ENCODE measurements at places on chromosomes 13 and 19. TPM values are rescaled to one million over a fixed set of nuclear protein-coding genes. Genes with fewer than 3 reads are reported as not detected.

The MIR17HG gene
- total RNA-seq = 4.1 TPM

The ZNF560 gene
- not detected for total RNA-seq

The ZNF568 gene
- 4.9 TPM for total RNA-seq

- peak overlapping the region; percentile 71 for H3K4me3 ChIP-seq
- H3K36me3 ChIP-seq = peaks cover 52% of the 10 kb centered on the region
- H3K27ac ChIP-seq = no peak overlapping the region
Observed at GRCh38 chr13:41056826-41057711, 4.2 kb upstream of the WBP4 start.

- peaks cover 9% of the 10 kb centered on the region for H3K4me1 ChIP-seq
- no peak overlapping the region for H3K27ac ChIP-seq
- no peaks in the 10 kb centered on the region for H3K27me3 ChIP-seq
- no peak for DNase-seq
Observed at GRCh38 chr13:38628554-38628953, 58.3 kb upstream of the FREM2 start.

- no peaks in the 10 kb centered on the region for H3K4me1 ChIP-seq
- no peaks in the 10 kb centered on the region for H3K27me3 ChIP-seq
- no peak overlapping the region for H3K27ac ChIP-seq
Observed at GRCh38 chr13:99380921-99381645, 73.9 kb upstream of the GPR183 start.

GRCh38 chr19:51398096-51398704 is 7.8 kb upstream of the C19orf84 start:
- peaks cover 16% of the 10 kb centered on the region for H3K36me3 ChIP-seq
- H3K4me1 ChIP-seq = peaks cover 10% of the 10 kb centered on the region
- H3K27ac ChIP-seq = no peak overlapping the region
- no peaks in the 10 kb centered on the region for H3K27me3 ChIP-seq

- peaks cover 10% of the 10 kb centered on the region for H3K36me3 ChIP-seq
- no peak overlapping the region for H3K4me3 ChIP-seq
- DNase-seq = no peak
- no peaks in the 10 kb centered on the region for H3K4me1 ChIP-seq
Observed at GRCh38 chr19:11450570-11451326, 15.3 kb downstream of the PRKCSH start.

DNA sequence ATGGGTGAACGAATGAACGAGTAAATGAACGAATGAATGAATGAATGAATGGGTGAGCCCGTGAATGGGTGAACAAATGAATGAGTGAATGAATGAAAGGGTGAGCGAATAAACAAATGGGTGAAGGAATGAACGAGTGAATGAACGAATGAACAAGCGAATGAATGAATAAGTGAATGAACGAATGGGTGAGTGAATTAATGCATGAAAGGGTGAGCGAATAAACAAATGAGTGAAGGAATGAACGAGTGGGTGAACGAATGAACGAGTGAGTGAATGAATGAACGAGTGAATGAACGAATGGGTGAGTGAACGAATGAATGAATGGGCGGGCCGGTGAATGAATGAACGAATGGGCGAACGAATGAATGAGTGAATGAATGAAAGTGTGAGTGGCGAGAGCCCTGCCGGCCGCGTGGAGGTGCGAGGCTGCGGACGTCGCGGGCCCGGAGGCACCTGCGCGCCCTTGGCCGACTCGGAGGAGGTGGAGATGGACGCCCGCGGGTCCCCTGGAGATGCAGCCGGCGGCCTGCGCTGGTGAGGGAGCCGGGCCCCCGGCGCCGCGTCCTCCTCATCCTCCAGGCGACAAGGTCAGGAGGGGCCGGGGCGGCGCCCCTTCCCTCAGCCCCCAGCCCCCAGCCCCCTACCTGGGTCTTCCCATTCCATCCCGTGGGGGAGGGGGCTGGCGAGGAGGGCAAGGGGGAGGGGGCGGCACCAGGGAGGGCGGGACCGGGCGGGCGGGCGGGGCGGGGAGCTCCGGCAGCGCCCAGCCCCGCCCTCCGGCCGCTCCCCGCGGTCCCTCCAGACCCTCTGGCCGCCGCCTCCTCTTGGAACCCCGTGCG is 15.4 kb downstream of the ANKRD24 start:
- H3K4me1 ChIP-seq = peaks cover 12% of the 10 kb centered on the region
- peak overlapping the region; percentile 52 for H3K4me3 ChIP-seq
- peak overlapping the region; percentile 72 for H3K27ac ChIP-seq
- peaks cover 10% of the 10 kb centered on the region for H3K36me3 ChIP-seq
- DNase-seq = no peak

- H3K27ac ChIP-seq = peak overlapping the region; percentile 56
- no peaks in the 10 kb centered on the region for H3K4me1 ChIP-seq
- H3K4me3 ChIP-seq = peak overlapping the region; percentile 84
- peaks cover 30% of the 10 kb centered on the region for H3K36me3 ChIP-seq
- no peak for DNase-seq
Observed at GRCh38 chr13:46554951-46555350, 2.0 kb downstream of the LRCH1 start.

- no peaks in the 10 kb centered on the region for H3K4me1 ChIP-seq
- H3K27ac ChIP-seq = no peak overlapping the region
- H3K27me3 ChIP-seq = peaks cover 15% of the 10 kb centered on the region
- DNase-seq = no peak
Observed at GRCh38 chr13:25169356-25169755, 2.7 kb downstream of the AMER2 start.

Data from Calu3 (cell line).